Hypothalamus (tissue), 51 donors: ENCODE measurements at places on chromosomes 4 and X.

DNA sequence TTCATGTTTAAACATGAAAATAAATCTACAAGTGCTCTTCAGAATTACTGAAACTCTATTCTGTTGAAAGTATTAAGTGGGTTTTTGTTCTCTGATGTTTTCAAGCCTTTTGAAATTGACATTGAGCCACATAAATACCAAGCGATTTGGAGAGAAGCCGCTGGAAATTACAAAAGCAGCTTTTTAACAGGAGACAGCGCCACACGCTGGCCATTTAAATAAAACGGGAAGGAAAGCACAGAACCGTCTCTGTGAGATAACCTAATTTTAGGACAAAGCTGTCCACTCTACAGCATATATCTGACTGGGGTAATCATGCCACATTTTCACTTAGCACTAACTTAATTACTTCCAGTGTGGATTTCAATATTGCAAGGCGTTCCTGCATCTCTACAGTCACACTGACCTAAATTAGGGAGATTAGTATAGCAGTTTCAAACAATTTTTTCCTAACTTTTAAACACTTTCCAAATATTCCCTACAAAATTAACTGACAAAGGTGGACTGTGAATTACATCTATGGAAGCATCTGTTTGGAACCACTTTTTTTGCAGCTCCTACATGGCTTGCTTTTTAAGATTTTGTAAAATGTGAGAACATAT, 6.8 kb upstream of the ANOS1 start:
- no peak for DNase-seq

GRCh38 chr4:6852582-6852981, 57.0 kb upstream of the TBC1D14 start:
- DNase-seq, result no peak

DNA sequence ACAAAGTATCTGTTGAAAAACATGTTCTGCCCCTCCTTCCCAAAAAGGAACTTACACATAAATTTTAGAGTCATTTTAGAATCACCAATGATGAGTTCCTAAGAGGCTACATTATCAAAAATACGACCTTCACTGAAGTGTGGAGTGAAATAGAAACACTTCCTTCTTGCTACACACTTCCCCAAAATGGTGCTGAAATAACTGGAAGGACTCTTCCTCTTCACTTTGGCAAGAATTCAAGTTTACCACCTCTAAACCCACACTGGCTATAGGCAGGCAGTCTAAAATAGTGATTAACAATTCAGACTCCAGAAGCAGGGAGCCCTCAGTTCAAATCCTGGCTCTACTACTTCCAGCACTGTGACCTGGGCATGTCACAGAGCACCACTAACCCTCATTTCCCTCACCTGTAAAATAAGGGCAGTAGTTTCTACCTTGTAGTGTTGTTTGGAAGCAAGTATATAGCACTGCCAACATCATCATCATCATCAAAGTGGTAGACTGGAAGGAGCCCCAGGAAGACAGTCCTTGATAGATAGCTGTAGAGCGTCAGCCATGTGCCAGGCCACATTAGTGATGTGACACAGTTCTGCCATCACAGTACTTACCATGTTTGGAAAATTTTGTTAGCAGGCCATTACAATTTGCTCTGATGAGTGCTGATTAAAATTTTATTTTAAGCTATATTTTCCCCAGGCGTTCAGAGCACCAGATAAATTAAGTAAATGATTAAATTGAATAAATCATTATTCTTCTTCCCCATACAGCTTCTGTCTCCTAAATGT, 103.3 kb downstream of the PARM1 start:
- no peak for DNase-seq

DNA sequence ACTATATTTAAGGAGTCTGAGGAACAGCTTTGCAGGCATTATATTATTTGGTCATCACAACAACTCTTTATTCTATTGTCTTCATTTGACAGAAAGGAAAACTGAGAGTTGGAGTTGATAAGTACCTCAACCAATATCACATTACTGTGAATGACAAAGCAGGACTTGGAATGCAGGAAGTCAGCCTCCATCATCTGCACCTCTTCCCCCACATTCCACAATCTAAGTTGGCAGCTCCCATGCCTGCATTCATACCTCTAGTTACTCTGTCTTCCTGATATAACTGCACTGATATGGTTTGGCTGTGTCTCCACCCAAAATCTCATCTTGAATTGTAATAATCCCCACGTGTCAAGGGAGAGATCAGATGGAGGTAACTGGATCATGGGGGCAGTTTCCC, 356.7 kb downstream of the GALNTL6 start:
- no peak for DNase-seq

DNA sequence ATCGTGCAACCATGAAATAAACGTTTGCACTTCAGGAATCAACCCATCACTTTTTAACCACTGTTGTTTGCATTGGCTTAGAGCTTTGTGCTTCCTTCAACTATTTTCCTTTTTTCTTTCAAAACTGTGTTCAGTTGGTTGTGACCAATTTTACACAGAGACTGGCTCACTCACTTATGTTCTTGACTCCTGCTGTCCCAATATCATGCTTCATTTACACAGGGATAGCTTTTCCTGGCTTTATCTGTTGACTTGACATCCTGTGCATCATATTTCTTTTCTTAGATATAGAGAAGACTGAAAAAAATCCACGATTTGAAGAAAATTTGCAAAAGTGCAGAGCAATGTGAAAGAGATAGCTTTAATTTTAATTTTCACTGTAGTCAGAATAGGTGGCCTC, 38.8 kb downstream of the REPS2 start:
- no peak for DNase-seq

GRCh38 chr4:140014284-140014683, 139.7 kb downstream of the MAML3 start:
- no peak for DNase-seq

DNA sequence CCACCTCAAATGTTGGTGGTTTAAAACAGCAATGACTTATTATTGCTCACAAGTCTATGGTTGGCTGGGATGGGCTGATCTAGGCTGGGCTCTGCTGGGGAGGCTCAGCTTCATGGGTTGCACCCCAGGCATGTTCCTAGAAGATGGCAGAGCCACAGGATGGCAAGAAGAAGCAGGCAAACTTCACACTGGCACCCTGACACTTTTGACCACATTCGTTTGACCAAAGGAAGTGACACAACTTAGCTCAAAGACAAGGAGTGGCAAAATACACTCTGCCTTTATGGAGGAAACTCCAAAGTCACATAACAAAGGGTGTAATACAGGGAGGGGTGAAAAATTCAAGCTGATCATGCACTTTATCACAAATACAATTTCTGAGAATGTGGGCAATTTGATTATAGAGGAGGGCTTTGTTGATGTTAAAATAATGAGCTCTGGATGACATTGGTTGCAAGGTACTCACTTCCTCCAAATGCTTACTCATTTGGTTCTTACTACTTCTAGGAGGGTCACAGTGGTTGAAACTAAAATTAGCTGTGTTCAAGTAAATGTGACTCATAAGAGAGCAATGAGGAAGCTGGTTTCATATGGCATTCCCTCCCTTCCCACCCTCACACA, 249.2 kb upstream of the RPS6KA3 start:
- DNase-seq, result no peak
